ENCODE measurements at places on chromosomes 1 and 21.
A peak's percentile ranks its signal among the peaks of the same experiment; 100 is the strongest.

- no peak for DNase-seq
Measured at GRCh38 chr1:85153149-85153891, 47.5 kb downstream of the SYDE2 start.

- DNase-seq: no peak
Measured at GRCh38 chr1:31981972-31982371, 31.7 kb upstream of the KHDRBS1 start.

DNA sequence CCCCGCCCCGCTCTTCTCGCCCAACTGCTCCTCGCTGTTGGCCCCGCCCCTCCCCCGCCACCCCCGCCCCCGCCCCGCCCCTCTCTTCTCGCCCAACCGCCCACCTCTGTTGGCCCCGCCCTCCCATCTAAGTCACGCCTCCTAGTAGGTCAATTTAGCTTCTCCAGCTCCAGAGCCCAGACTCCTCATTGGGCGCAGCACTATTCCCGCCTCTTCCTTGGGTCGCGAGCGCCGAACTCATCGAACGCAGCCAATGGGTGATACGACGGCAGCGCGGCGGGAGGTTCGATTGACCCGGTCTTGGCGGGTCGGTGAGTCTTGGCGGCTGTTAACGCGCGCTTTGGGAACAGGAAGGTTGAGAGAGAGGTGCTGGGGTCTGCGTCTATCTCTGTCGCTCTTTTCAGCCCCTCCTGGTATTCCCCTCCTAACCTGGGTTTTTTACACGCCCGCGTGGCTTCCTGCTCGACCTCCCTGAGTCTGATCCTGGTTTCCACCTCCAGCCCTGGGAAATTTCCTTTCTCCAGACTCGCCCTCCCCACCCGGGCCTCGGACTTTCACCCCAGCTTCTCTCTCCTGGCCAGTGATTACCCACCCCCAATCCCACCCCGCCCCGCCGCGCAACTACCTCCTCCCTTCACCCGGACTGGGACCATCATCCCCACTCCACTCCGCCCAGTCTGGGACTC is at the start of gene RAD54L:
RAD54L (plus strand) TSS at position 328 of the 686 bp plus-strand sequence. CDS start 643 bp downstream, outside the sequence.
- DNase-seq: peak; percentile 98

DNA sequence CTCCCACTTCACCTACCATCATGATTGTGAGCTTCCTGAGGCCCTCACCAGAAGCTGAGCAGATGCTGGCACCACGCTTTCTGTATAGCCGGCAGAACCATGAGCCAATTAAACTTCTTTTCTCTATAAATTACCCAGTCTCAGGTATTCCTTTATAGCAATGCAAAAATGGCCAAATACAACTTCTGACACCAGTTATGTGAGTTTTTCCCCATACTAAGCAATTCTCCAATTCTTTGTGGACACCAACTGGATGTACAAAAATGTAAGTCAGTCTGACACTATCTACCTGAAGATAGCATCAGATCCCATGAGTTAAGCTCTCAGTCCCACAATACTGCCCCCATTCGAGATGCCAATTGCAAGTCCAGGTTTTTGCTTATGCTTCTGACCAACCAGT is 65.4 kb upstream of the PPIH start:
- DNase-seq: no peak

DNA sequence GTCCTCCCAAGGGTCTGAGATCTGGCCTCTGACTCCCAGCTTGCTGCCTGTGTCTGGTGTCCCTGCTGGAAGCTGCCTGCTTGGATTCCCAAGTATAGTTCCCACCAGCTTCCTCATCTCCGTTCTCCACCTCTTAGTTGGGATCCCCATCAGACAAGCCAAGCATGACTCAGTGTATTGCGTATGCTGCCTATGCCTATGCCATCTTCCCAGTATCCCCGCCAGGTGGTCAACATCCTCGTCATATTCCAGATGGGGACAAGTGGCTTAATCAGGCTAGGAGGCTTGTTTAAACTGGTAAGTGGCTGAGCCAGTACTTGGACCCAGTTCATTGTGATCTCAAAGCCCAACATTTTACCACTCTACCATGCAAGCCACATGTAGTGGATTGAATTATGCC is 204.4 kb downstream of the GRIK3 start:
- no peak for DNase-seq

GRCh38 chr1:63691701-63692425 is 82.0 kb upstream of the ROR1 start:
- DNase-seq: peak; percentile 49

GRCh38 chr1:158516966-158517365 is 37.2 kb downstream of the OR6Y1 start:
- no peak for DNase-seq

DNA sequence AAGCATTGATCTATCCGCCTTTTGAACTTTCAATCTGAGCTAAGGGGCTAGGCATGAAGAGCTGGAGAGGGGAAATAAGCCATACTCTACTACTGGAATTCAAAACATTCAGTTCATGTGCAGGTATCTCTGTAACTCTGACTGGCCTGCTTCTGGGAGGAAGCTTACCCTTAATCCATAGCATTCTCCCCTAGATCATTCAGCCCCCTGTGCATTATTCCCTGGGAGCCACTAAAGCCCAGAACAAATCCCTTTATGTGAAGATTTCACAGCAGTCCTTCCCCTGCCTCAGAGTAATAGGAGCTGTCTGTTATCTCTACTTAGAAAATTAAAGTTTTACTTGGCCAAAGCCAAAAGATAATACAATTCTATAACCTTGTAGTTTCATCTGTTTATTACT is 300.7 kb downstream of the SEC16B start:
- no peak for DNase-seq

DNA sequence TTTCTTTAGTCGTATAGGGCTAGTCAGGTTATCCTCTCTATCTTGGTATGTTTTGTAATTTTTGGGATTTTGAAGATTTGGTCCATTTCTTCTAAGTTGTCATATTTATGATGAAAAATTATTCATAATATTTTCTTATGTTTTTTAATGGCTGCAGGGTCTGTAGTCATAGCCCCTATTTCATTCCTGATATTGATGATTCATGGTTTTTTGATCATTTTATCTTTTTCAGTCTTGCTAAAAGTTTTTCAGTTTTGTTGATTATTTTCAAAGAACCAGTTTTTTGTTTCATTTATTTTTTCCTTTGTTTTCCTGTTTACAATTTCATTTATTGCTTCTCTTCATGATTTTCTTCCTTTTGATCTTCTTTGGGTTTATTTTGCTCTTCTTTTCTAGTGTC is 50.2 kb downstream of the DIRAS3 start:
- DNase-seq: no peak

- DNase-seq: peak; percentile 37
Measured at GRCh38 chr1:111733183-111733991, 5.8 kb downstream of the INKA2 start.

GRCh38 chr1:46171871-46172270 is 3.0 kb upstream of the TSPAN1 start:
- no peak for DNase-seq

GRCh38 chr1:12486401-12487005 is 131.5 kb downstream of the DHRS3 start:
- no peak for DNase-seq

DNA sequence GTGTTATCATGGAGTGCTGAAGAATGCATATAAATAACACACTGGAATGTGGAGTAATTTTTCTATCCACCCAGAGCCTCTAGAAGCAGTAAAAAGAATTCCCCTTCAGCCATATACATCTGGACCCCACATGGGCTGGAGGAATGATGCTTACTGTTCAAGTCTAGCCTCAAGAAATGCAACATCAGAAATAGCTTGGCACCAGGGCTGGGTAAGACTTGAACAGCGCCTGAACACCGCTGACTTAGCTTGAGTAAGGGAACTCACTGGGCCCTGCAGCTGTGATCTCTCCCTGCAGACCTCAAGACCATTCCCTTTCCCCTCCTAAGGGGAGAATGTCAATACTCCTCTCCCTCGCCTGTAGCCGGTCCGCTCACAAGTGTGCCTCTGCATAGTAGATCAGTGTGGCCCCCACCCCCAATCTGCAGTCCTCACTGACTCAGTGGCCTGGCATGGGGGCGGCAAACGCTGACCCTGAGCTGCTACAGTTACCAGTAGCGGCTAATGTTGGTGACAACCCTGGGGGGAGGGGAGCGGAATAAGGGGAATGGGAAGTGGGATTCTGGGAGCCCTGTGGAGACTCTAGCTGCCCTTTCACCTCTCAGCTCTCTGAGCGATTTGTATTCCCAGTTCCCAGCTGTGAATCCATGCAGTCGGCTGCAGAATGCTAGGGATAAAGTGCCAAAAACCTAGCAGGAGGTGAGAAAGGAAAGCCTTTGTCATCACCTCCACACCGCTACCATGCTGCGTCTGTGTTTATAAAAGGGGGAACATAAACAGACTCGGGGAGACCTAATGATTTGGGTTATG is 483.9 kb downstream of the DISC1 start:
- no peak for DNase-seq

DNA sequence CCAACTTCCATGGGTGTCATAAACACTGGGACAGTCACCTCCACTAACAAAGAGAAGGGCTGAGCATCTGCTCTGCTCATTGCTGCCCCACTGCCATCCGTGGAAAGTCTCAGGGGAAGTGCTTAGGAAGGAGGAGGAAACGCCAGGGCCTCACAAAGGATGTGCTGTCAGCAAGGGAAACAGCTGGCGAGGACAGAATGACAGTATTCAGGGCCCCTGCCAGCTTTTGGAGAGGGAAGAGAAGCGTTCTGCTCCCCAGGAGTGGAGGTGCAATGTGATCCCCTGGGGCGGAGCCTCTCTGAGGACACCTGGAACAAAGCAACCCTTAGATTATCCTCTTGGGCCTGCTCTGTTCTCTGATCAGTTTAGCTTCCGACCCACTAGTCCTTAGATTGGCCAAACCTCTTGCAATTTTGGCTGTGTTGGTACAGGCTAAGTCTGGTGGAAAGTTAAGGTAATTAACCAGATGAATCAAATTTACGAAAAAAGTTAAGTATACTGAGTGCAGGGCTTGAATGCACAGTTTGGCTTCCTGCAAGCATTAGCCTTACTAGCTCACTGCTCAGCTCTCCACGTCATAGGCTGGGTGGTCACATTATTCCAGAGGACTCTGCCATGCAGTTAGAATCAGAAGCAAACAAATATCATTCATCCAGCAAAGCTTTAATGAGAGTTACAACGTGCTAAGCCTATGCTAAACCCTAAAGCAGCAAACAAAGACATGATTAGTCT is 170.2 kb upstream of the NFIA start:
- DNase-seq: no peak

All from HuH-7 (cell line).